ENCODE measurements at places on chromosomes 2 and 18.

DNA sequence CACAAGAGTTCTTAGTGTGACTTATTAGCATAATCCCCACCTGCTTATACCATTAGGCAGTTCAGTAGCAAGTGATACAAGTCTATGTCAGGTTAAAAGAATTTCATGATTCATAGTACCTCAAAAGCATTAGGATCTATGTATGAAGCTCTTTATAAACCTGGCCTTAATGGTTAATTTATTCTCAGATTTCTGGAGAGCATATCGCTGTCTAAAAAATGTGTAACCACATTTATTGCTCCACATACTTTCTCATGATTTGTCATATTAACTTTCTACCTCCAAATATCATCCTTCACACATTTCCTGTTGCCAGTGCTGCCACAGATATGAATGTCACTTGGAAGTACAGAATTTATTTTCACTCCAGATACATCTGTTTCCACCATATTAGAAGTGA lies 332.8 kb upstream of the MAP2 start:
- DNase-seq, result no peak

- no peak for DNase-seq
Observed at GRCh38 chr2:98280376-98281102, 65.7 kb upstream of the CNGA3 start.

- no peak for DNase-seq
Observed at GRCh38 chr18:59501920-59502273, 142.8 kb upstream of the LMAN1 start.

- DNase-seq, result no peak
Observed at GRCh38 chr18:55149994-55150393, 190.7 kb upstream of the CCDC68 start.

- peak; percentile 75 for DNase-seq
Observed at GRCh38 chr2:143110758-143111428, 18.3 kb upstream of the ARHGAP15 start.

DNA sequence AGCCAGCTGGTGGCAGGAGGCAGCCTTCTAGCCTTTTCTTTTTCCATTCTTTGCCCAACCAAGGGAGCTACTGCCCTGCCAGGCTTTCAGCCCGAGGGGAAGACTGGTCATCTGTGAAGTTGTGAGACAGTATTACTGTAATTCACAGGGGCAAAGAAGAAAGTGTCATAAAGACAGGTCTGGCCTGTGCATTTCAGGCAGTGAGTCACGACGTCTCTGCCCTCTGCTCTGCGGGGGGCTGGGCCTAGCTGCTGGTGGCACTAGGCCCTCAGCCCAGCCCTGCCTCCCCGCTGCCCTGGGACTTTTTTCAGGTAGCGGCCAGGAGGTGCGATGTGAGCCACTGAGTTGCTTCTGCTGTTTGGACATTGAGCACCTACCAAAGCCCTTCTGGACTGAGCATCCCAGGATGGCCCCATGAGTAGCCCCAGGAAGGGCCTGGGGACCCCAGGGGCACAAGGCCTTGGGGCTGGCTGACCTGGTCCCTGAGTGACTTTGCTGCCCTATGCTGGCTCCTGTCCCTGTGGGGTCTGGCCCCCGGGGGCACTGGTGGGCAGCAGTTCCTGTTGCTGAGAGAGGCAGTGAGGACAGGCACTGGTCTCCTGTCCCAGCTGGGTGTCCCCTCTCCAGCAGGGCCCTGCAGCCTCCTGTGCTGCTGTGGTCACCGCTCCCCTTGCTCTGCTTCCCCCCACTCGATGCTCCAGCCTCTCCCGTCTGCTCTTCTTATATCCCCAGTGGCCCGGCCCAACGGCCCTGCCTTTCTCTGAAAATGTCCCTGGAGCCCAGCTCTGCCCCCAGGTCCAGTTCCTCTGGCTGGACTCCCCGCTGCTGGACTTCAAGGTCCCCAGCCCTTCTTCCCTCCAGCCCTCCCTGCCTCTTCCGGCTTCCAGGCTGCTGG lies 7.0 kb downstream of the INHBB start:
- no peak for DNase-seq

GRCh38 chr2:12287220-12287751 lies 429.4 kb upstream of the TRIB2 start:
- DNase-seq, result no peak

DNA sequence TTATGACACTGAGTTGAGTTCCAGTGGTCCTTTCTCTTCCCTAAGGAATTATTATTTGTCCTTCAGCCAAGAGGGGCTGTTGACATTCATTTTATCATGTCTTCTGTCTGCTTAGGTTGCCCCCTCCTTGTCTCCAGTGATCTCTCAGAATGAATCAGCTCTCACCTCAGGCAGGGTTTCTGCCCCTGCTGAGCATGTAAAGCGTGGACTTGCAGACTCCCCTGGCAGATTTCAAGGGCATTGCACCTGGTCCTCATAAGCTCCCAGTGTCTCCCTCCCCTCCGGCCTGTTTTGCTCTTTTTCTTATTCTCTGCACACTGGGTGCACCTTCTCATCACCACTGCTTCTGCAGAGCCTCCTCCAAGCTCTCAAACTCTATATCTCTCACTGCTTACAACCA lies 188.4 kb downstream of the KCNS3 start:
- no peak for DNase-seq

- DNase-seq, result no peak
Observed at GRCh38 chr2:24007693-24008092, 2.2 kb upstream of the MFSD2B start.

- no peak for DNase-seq
Observed at GRCh38 chr2:166360906-166361305, 14.8 kb downstream of the SCN9A start.

- DNase-seq, result no peak
Observed at GRCh38 chr2:46534589-46534988, 55.2 kb downstream of the TMEM247 start.

GRCh38 chr2:71452565-71452964 lies 796 bp upstream of the DYSF start:
- DNase-seq, result peak; percentile 57

DNA sequence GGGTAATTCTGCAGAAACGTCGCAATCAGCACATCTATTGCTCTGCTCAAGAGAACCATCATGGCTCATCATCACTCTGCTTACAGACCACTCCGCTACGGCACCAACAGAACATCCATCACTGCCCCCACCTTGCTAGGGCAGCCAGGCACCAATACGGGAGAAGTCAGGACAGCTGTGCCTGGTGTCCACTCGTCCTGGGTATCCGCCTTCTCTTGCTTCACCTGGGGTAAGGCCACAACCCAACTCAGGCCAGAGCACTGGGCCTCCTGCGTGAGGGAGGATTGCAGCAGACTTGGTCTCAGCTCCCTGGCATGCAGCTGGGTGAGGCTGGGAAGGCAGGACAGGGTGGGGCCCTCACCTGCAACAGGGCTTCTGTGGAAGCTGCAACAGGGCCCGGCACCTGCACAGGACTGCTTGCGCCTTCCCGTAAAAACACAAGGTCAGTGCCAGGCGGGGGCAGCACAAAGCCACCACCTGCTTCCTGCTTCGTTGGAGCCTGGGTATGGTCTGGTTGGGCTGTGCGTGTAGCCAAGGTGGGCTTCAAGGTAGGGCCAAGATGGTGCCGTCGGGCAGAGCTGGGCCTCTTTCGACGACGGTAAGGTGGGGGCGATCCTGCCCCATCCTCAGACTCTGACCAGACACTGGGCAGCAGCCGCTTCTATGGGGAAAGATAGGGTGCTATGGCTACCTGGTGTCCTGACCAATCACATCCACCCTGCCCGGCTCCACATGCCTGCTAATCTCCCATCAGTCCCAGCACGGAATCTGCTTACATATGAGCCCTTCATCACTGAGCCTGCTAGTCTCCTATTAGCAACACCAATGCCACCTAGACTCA lies 7.1 kb upstream of the CFAP53 start:
- no peak for DNase-seq

DNA sequence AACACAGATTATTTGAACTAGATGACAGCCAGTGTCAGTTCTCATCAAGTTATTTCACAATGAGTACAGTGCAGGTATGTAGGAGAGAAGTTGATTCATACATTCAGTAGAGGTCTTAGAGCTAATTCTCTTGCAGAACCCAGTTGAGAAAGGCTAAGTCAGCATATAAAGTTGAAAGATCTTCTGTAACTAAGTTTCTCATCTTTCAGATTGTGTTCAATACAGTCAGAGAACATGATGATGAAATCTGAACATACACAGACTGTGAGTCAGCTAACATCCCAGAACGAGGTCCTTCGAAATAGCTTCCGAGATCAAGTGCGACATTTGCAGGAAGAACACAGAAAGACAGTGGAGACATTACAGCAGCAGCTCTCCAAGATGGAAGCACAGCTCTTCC lies 41.9 kb upstream of the LIMS1 start:
- DNase-seq, result peak; percentile 95

GRCh38 chr18:50111398-50111797 lies 83.5 kb downstream of the MYO5B start:
- DNase-seq, result no peak

- DNase-seq, result no peak
Observed at GRCh38 chr18:13446024-13446423, 227.5 kb downstream of the LDLRAD4 start.
